Neural progenitor cell (in vitro differentiated cells): ENCODE measurements at places on chromosomes 16 and 17. TPM values are rescaled to one million over a fixed set of nuclear protein-coding genes. Genes with fewer than 3 reads are reported as not detected.

DNA sequence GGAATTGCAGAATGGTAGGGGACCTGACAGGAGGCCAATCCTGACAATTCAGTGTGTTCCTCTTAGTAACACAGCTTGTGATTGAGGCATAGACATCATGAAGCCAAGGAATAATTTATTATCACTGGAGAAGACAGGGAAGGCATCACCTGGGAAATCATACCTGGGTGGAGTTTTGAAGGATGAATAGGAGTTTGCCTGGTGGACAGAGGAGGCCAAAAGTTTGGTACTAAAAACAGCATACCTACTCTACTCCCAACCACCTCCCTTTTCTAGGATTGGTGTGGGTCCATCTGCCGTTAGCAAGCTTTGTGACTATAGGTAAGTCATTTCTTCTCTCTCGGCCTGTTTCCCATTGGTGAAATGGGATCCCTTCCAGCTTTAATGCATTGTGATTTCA lies 88.0 kb downstream of the RAB11FIP4 start:
- DNase-seq: no peak

GRCh38 chr17:65047941-65048340 lies 8.6 kb downstream of the GNA13 start:
- no peak for DNase-seq

GRCh38 chr16:4136229-4136813 lies 20.1 kb upstream of the ADCY9 start:
- DNase-seq: no peak

GRCh38 chr17:77841742-77842527 lies 116.6 kb upstream of the TNRC6C start:
- no peak for DNase-seq

GRCh38 chr16:85166699-85167588 lies 54.7 kb upstream of the CIBAR2 start:
- DNase-seq: no peak

DNA sequence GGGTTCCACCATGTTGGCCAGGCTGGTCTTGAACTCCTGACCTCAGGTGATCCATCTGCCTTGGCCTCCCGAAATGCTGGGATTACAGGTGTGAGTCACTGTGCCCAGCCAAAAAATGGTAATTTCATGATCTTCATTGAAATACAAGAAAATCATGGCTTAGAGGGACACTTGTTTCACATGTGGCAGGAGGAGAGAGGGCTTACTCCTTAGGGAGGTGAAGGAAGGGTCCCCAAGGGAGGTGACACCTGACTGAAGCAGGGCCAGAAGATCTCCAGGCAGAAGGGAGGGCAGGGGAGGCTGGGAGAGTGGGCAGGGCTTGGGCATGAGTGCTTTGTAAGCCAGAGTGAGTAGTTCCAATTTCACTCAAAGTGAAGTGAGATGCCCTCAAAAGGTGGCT lies 20.0 kb upstream of the ITGAX start:
- no peak for DNase-seq

DNA sequence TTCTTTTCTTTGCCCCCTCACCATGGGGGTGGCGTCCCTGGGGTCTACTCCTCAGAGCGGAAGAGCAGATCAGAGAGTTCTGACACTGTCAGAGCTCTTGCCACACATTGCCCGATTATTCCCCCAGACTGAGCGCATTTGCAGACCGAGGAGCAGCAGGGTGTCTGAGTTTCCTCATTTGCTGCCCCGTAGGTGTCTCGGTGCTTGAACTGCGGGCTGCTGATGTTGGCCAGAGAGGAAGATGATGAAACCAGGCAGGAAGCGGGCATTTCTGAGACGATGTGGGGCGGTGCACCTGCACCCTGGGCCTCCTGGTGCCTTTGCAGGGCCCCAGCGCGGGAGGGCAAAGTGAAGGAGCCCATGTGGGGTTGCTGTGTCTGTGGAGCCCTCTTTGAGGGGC lies 55.2 kb downstream of the ARSG start:
- DNase-seq: peak; percentile 60

GRCh38 chr17:77428749-77429368 lies 288.1 kb downstream of the SEC14L1 start:
- DNase-seq: no peak

- DNase-seq: peak; percentile 59
Observed at GRCh38 chr16:56643080-56643778, 4.8 kb downstream of the MT1A start.

- peak; percentile 48 for DNase-seq
Observed at GRCh38 chr16:47037396-47037745, 63.9 kb upstream of the DNAJA2 start.

DNA sequence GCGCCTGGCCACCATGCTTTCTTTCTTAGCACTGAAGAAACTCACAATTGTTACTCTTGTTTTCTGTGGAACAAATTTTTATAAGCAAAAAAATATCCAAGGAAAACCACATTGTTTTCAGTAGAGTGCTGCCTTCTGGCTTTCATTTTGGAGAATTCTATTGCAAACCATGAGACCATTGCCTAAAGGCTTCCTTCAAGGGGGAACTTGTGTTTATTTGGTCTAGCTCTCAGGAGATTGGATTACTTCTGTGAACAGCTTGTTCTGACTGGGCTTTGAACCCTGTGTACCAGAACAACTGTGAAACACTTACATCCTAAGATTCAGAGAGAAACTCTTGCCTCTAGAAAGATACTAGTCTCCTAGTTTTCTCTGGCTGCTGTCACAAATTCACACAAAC lies 32.1 kb downstream of the TOM1L1 start:
- DNase-seq: no peak

DNA sequence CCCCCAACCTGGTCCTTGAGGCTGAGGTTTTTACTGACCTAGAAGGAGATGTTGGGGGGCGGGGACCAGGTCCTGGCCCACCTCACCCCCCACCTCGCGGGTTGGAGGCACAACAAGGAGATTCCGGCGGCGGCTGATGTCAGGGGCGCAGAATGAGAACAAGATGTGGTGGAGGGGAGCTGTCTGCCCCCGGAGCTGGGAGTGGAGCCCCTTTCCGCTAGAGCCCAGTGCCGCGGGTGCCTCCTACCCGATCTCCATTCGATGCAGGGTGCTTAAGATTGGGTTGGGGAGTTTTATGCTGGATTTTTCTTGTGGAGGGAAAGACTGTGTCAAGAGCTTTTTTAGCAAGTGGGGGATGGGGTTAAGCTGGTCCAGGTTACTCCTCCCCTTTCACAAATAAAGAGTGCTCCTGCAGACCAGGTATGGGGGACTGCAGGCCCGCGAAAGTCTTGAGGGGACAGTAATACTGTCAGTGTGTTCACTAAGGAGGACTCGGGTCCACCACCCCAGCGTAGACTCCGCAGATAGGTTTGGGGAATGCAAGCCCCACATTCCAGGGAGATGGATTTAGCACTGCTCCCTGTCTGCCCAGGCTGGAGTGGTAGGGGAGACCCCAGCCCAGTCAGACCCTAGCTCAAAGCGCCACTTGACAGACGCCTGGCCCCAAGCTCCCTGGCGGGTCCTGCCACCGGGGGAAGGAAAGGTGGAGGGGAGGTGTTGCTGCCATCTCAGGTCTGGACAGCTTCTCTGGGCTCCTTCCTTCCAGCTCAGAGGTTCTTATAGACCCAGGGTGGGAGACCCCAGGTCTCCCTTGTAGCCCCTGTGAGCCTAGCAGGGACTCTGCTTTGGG lies 2.0 kb downstream of the CACNA1G start:
- no peak for DNase-seq

- DNase-seq: peak; percentile 77
Observed at GRCh38 chr16:8869212-8869987, 594 bp upstream of the CARHSP1 start.

- DNase-seq: no peak
Observed at GRCh38 chr17:73705594-73705993, 61.3 kb upstream of the SDK2 start.

GRCh38 chr17:64174686-64175456 lies 44.9 kb upstream of the ERN1 start:
- no peak for DNase-seq

GRCh38 chr16:90020838-90021382 lies 1.7 kb upstream of the DBNDD1 start:
- no peak for DNase-seq

GRCh38 chr16:84368308-84368996 lies at the start of gene ATP2C2:
ATP2C2 (plus strand) TSS chr16:84368538; CDS start chr16:84368616, 78 bp downstream.
- peak; percentile 69 for DNase-seq

GRCh38 chr16:72944757-72945485 lies 103.0 kb downstream of the ZFHX3 start:
- DNase-seq: no peak

GRCh38 chr16:85422632-85423550 lies 190.2 kb upstream of the GSE1 start:
- peak; percentile 74 for DNase-seq

- DNase-seq: no peak
Observed at GRCh38 chr16:86771506-86772460, 193.4 kb downstream of the FOXL1 start.

ANKRD40CL gene
- not detected in 2 replicates for total RNA-seq

CLEC10A gene
- not detected in 2 replicates for total RNA-seq

TAC4 gene
- not detected in 2 replicates for total RNA-seq

BAIAP2 gene
- 15.6 and 16.1 TPM in 2 replicates for total RNA-seq

KRTAP9-2 gene
- total RNA-seq: not detected in 2 replicates

PIRT gene
- not detected in 2 replicates for total RNA-seq

SLC6A2 gene
- total RNA-seq: not detected in 2 replicates
